HT-29 (cell line): ENCODE measurements at places on chromosomes 11 and 22.

DNA sequence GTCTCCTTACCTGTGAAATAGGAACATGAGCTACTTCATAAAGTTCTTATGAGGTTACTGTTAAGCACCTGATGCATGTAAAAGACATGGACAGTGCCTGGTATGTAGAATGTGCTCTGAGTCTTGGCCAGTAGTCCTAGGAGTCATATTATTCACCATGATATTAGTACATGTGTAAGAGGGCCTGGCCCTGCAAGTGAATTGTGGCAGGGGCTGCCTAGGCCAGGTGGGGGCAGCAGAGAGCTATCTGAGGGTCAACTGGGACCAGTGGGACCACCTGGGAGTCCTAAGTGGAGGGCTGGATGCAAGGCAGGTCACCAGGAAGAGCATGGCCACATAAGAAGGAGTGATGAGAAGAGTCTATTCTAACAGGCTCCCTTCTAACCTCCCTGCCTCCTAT, 529.5 kb downstream of the SOX6 start:
- peak; percentile 53 for DNase-seq

GRCh38 chr11:69123593-69124545, 31.9 kb upstream of the SMIM38 start:
- DNase-seq = no peak

- peak; percentile 62 for DNase-seq
Measured at GRCh38 chr22:29344137-29344536, 28.6 kb upstream of the RASL10A start.

DNA sequence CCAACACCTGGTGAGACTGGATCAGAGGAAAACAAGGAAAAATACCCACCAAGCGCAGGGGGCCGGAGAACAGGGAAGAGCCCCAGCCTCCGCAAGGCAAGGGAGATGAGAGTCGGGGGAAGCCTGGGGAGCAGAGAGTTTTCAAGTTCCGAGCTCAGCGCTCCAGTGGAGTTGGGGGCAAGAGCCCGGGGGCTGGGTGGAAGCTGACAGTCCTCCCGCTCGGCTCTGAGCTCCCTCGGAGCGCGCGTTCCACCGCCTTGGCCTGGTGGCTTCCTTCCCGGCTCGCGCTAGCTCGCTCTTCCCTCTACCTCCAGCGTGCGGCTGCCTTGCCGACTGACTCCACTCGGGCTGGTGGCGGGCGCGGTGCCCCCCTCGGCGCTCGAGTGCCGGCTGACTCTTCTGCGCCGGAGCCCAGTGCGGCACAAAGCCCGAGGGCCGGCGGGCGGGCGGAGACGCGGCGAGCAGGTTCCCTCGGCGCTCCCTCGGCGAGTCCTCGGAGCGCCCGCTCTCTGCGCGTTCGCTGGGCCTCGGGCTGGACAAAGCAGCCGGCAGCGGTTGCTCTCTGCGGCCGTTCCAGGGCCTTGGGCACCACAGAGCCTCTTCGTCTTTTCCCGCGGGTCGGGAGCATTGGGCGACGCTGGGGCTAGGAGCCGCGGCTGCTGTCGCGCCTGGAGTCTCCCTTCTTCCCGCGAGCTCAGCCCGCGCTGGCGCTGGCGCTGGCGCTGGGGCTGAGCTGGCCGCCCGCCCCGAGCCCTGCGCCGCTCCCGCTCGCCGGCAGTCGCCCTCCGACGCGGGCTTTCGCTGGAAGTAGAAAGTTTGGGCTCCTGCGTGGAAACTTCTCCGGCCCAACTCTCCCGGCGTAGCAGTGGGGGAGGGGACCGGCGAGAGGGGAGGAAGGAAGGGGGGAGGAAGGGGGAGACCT, 1.0 kb downstream of the PAX6 start:
- no peak for DNase-seq

DNA sequence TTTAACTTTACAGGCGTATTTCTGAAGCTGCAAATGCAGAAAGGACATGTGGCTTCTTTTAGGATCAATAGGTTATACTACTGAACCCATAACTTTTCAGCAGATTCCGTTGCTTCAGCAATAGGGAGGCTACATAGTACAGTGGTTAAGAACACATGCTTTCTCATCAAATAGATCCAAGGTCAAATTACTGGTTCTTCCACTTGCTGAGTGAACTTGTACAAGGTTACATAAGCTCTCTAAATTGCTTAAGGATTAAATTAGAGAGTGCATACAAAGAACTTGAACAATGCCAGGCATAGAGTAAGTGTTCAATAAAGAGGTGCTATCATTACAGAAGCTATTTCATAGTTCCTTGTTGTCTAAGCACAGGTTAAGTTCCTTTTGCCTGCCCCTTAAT, 129.6 kb downstream of the BARX2 start:
- DNase-seq = no peak

DNA sequence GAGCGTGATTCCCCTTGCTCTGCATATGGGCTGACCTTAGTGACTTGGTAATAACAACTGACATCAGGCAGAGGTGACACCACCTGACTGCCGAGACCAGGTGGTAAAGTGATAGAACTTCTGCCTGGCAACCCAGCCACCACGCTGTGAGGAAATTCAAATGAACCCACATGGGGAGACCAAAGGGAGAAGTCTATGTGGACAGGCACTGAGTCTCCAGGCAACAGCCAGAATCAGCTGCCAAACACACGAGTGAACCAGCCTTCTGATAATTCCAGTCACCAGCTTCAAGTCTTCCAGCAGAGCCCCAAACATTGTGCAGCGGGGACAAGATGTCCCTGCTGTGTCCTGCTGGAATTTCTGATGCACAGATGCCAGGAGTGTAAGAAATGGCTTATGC, 29.7 kb downstream of the SPATA19 start:
- no peak for DNase-seq

- DNase-seq = no peak
Measured at GRCh38 chr11:35624781-35625180, 6.5 kb downstream of the FJX1 start.

GRCh38 chr11:93653080-93653479, 8.4 kb upstream of the CEP295 start:
- no peak for DNase-seq

- no peak for DNase-seq
Measured at GRCh38 chr22:39098026-39098425, 982 bp downstream of the APOBEC3H start.

DNA sequence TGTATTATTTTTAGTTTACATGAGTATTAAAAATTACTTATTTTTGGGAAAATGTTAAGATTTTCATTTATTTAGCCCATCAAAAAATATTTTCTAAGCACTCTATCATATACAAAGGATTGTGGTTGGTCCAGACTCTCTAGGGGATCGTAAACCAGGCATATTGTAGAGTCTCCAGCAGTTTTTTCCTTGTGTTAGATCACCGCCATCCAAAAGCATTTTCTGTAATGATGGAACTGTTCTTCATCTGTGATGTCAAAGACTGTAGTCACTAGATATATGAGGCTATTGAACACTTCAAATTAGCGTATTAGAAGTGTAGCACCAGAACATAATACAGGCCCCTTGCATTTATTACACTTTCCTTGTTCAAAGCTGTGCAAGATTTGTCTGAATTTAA, 154.9 kb downstream of the SBF2 start:
- DNase-seq = no peak

- DNase-seq = peak; percentile 85
Measured at GRCh38 chr11:95923728-95924413, at the start of gene MTMR2. MTMR2 (minus strand) TSS chr11:95924107; CDS start chr11:95923954, 153 bp downstream.

DNA sequence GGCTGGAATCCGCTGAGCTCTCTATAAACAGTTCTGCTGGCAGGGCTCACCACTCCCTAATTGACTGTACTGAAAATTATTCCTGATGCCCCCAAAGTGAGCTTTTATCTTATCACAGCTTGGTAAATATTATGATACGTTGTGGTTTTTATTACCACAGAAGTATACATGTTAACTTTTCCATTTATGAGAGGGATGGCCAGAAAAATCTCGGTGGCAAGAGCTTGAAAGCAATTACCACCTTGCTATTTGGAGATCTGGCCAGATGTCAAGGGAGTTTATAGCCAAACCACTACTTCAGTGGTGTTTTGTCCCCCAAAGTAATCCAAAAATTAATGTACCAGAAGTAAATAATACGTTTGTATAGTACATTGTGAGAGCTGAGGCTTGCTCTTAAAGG, 75.4 kb upstream of the RCN1 start:
- DNase-seq = no peak

GRCh38 chr11:130531061-130531460, 82.6 kb downstream of the ADAMTS15 start:
- no peak for DNase-seq

GRCh38 chr11:35614939-35615569, 3.2 kb upstream of the FJX1 start:
- no peak for DNase-seq

DNA sequence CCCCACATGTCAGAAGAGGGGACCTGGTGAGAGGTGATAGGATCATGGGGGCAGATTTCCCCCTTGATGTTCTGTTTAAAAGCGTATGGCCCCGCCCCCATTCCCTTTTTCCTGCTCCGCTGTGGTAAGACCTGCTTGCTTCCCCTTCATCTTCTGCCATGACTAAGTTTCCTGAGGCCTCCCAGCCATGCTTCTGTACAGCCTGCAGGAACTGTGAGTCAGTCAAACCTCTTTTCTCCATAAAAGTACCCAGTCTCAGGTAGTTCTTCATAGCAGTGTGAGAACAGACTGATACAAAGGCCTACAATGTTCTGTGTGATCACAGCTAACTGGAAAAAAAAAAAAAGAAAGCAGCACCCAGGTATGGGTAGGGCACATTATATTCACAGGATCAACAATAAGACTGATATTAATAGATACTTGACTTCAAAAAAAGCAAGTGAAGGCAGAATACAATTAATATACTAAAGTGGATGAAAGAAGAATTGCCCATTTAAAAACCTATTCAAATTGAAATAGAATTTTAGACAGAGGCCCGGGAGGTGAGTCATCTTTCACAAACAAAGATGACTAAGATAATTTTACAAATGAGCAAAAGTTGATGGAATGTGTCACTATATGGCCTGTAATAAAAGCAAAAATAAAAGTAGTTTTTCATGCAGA, 1.7 kb upstream of the OR52K1 start:
- no peak for DNase-seq

DNA sequence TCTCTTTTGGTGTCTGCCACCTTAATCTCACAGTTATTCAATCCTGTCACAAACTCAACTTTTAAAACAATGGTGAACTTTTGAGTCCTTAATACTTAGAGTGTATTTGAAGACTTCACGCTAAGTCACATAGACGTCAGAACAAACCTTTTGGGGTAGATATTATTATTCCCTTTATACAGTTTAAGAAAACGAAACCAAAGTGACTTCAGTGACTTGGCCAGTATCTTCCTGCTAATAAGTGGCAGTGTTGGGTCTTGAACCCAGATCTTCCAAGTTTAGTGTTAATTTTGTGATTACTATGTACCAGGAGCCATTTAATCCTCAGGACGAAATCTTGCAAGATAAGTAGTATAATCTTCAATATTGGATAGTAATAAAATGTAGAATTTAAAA, 691 bp downstream of the CEP295 start:
- no peak for DNase-seq

DNA sequence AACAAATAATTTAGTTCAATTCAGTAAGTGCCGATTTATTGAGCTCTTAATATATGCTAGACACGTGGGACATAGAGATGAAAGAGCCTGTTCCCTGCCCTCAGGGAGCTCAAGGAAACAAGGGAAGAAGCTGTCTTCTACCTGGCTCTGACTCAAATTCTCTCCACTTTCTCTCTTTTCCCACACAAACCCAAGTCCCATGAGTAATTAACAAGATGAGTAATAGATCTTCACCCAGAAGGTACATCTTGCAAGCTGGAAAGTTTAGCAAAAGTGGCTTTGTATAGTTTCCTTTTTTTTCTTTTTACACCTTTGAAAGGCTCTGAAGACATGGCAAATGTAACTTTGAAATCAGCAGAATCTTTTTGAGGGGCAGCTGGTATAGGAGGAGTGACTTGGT, 48.2 kb upstream of the CHST1 start:
- no peak for DNase-seq

GRCh38 chr22:38032681-38033521, 24.3 kb upstream of the PICK1 start:
- no peak for DNase-seq

DNA sequence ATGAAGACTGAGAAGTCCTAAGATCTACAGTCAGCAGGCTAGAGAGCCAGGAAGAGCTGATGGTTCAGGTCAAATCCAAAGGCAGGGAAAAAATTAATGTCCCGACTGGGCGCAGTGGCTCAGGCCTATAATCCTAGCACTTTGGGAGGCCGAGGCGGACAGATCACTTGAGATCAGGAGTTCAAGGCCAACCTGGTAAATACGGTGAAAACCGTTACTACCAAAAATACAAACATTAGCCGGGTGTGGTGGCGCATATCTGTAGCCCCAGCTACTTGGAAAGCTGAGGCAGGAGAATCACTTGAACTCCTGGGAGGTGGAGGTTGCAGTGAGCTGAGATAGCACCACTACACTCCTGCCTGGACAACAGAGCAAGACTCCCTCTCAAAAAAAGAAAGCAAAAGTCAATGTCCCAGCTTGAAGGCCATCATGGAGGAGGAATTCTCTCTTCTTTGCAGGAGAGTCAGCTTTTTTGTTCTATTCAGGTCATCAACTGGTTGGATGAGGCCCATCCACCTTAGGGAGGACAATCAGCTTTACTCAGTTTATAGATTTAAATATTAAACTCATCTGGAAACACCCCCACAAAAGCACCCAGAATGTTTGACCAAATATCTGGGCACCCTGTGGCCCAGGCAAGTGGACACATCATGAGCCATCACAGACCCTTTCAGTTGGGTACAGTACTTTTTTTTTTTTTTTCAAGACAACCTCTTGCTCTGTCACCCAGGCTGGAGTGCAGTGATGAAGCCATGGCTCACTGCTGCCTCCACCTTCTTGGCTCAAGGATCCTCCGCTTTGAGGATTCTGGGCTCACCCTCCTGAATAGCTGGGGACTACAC, 4.3 kb upstream of the ZC3H7B start:
- DNase-seq = no peak

DNA sequence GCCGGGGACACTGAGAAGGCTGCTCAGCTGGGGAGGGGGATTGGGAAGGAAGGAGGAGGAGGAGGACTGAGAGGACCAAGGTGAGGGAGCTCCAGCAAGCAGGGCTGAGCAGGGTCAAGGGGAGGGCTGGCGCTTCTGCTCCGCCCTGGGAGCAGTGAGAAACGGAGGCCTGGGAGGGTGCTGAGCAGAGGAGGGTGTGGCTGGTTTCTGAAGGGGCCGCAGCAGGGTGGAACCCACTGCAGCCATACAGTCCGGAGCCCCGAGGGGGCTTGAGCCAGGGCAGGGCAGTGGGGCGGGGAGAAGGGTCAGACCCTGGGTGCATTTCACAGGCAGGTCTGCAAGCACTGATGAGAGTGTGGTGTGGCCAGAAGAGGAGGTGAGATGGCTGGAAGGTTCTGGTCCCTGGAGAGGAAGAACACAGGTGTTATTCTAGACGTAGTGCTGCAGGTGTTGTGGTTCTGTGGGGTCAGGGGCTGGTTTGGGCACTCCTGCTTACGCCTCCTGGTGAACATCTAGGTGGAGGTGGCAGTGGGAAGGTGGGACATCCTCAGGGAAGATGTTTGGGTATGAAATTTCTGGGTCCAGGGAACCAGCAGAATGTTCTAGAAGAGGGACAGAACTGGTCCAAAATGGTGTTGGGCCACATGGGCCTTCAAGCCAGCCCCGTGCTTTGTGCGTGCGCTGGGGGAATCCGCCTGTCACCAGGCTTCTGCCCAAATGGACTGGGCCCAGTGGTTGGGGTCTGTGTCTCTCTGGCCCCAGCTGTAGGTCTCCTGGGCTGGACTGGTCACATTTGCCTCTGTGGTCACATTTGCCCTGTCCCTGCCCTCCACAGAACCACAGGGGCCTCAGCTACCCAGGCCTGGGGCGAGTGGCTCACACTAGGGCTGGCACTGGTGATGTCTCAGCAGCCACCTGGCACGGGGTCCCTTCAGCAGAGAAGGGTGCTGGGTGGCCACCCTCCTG, 714.7 kb downstream of the BRD1 start:
- no peak for DNase-seq
